Fibroblast of skin of abdomen (primary cell): ENCODE measurements at places on chromosomes 5 and 9.

DNA sequence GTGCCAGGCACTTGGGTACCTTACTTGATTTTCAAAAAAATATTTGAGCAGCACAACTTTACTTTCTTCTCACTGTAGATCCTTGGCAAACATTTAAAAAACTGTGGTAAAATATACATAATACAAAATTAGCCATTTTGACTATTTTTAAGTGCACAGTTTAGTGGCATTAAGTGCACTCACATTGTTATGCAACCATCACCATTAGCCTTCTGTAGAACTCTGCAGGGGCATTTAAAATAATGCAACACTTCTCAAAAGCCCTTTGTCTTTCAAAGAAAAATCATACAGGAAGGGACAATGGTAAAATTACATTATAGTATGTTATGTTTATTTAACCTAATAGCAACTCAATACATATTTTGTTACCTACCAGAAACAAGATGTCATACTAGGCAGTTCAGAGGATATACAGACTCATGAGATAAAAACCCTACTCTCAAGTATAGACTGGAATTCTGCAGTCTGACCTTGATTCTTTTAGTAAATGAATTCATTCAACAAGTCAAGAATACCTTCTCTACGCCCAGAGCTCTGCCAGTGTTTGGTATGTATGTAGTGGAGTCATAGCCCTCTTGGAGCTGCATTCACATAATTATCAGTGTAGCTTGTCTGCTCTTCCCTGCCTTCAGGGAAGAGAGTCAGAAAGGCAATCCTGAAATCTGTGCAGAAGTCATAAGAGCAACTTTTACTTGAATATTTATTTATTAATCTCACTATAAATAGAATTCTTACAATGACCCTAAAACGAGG is 74.0 kb upstream of the ARRDC3 start:
- no peak for DNase-seq

DNA sequence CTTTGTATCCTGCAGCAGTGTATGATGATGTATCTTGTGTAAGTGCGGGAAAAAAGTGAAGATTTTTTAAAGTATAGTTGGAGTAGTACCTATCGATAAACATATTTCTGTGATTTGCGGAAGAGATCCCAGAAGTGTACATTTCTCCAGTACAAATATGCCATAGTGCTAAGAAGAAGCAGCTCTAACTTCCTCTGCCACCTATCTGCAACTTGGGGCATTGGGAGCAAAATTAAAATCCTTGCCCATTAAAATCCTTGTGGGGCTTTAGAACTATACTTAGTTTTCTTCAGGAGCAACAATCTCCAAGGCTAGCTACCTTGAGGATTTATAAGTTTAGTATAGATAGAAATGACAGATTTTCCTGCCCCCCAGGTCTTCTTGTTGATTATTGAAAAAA is 123.7 kb downstream of the VCAN start:
- DNase-seq: no peak

DNA sequence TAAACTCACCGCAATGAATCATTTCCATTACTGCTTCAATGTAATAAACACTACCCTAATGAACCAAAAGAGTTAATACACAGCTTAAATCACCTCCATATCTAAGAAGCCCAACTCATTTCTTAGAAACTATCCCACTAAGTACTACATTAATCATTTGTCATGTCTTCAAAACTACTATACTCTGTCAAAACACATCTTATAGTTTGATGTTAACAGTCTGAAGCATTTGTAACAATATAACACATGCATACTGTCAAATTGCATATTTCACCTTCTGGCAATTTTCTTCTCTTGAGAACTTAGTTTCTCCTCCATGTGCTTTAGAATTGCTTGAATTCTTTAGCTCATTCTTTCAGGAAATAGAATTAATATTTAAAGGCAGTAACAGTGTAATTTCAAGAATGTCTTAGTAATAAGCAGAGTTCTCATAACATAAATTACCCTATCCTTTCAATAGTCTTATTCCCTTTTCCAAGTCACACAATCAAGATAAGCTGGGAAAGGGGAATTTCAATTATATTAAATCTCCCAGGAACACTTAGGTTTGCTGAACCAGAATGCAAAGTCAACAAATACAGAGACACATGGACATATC is 199.7 kb downstream of the ATPSCKMT start:
- peak; percentile 62 for DNase-seq

DNA sequence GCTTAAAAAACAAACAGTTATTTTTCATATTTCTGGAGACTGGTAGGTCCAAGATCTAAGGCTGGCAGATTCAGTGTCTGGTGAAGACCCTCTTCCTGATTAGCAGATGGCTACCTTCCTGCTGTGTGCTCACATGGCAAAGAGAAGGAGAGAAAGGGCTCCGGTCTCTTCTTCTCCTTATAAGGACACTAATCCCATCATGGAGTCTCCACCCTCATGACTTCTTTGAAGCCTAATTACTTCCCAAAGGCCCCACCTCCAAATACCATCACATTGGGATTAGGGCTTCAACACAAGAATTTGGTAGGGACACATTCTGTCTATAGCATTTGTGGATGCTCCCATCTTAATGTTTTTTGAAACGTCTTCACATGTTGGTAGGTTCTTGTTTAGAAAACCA is 391.1 kb downstream of the TMEM161B start:
- DNase-seq: no peak

GRCh38 chr5:10797261-10797660 is 36.2 kb upstream of the DAP start:
- peak; percentile 14 for DNase-seq

- DNase-seq: no peak
Measured at GRCh38 chr9:19946441-19947109, 157.7 kb upstream of the SLC24A2 start.

DNA sequence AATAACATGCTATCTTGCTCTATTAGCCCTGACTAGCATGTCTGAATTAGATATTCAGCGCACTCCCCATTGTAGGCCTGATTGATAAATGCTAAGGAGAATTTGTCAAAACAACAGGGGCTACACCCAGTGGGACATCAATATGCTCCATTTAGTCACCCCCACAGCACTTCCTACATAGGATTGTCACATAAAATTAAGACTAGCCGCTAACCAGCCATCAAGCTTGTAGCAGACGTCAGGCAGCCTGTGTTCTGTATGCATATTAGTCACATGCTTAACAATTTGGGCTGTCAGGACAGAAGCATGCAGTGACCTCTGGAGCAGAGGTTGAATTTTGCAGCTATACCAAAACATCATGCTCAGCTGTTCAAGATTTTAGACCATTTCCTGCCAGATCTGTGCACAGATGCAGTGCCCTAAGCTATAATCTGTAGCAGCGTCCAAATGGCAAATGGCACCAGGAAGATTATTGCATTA is 197.4 kb upstream of the ISL1 start:
- DNase-seq: no peak

DNA sequence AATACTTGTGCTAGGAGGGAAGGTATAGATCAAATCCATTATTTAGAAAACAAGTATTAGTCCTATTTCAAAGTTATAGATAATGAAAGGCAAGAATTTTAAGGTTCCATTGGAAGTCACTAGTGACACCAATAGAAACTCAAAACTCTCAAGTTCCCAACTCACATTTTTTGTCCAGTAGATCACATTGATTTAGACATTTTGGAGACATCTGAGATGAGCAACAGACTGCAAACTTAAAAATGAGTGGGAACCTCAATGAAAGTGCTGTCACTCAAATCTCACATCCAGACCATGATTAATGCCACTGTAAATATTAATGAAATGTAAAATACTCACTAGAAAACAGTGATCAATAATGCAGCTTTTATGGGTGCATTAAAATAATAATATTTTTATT is 405.0 kb downstream of the ENC1 start:
- peak; percentile 28 for DNase-seq

GRCh38 chr5:74237571-74238145 is 402.9 kb downstream of the ENC1 start:
- no peak for DNase-seq

- peak; percentile 64 for DNase-seq
Measured at GRCh38 chr9:89278997-89279739, 31.8 kb upstream of the CKS2 start.
